ENCODE measurements at places on chromosomes 12 and 14.

DNA sequence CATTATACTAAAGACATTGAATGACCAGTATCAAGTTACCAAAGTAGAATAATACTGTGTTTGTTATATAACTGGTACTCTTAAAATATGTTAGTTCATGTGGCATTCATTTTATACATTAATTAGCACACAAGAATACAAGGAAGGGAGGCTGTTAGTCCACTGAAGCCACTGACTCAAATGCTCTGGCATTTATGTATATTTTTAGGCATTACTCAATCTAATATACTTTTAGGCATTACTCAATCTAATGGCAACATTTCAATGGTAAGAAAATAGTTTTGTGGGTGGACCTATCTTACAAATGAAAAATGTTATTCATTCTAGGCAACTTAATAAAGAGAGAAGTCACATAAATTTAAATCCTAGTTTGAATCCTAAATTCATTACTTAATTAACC, 874.4 kb upstream of the USP15 start:
- no peak for DNase-seq

DNA sequence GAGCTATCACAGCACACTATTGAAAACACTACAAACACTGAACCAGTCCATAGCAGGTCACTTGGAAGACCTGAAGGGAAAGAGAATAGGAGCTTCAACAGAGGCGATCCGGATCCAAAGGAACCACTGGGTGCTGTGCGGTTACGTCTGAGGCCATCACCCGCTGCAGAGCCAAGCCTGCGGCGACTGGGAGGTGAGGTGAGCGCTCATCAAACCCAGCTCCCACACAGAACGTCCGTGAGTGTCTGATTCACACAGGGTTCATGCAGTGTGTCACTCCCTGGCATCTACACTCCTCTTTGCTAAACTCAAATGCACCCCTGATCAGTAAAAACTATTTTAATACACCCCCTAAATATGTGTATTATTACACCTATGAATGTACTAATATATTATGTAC, 64.1 kb downstream of the TMEM132D start:
- DNase-seq: no peak

DNA sequence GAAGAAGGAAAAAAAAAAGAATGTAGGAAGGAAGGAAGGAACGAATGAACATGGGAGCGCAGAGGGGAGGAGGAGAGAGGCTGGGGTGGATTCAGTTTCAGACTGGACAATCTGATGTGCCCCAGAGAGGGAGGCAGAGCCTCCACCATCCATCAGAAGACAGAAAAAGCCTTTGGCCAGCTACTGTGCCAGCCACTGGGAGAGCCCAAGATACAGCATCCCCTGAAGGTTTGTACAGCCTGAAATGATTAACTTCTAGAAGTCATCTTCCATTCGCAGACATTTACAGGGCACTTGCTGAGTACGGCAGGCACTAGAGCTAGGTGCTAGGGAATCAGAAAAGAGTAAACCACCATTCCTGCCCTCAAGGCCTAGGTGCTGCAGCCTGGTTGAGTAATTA, 9.0 kb downstream of the PLEKHG6 start:
- DNase-seq: no peak

DNA sequence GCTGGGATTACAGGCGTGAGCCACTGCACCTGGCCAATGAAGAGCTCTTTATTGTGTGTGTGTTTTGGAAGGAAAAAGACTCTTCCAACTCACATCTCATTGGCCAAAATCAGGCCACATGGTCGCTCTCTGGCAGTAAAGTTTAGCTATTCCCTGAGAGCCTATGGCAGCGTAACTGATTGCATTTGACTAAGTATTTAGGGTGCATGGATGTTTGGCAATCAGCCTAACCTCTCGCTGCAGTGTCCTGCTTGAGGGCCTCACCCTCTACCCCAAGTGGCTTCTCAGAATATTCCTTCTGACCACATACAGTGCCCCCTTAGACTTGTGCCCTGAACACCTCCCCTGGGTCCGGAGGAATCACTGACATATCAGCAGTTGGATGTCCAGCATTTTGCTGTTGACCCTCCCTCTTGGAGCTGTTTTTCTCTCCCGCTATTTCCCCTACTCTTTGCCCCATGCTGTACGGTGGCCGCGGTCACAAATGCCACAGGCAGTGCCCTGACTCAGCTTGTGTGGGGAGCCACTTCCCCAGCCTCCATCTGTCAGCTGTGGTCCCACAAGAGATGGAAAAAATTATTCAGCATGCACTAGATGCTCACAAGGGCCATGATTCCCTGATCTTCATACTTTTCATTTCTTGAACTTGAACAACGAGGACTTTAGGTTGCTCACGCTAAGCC, 9.5 kb downstream of the PHETA1 start:
- no peak for DNase-seq

- DNase-seq: no peak
These were observed 2.1 kb downstream of the SLC39A2 start for GRCh38 chr14:21001218-21001617.

Measured in T-helper 17 cell (primary cell).